ENCODE measurements at places on chromosomes 2 and 18.

DNA sequence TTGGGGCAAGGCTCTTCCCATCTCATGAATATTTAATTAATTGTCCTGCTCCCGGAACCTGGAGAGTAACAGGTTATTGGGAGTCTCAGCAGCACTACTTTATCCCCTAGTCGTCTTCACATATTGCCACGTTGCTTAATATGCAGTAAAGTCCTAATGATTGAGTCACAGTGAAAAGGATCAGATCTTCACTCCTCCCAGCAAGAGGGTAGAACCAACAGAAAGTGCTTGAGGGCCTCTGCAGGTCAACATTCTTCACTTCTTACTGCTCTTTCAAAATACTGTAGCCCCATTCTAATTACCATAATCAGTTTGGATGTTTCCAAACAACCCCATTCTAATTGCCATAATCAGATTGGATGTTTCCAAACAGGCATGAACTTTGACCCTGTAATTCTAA is 801.0 kb downstream of the LRRTM4 start:
- no peak overlapping the region for H3K4me3 ChIP-seq
- no peaks in the 10 kb centered on the region for H3K4me1 ChIP-seq
- H3K27ac ChIP-seq, result no peak overlapping the region
- no peaks in the 10 kb centered on the region for H3K36me3 ChIP-seq

DNA sequence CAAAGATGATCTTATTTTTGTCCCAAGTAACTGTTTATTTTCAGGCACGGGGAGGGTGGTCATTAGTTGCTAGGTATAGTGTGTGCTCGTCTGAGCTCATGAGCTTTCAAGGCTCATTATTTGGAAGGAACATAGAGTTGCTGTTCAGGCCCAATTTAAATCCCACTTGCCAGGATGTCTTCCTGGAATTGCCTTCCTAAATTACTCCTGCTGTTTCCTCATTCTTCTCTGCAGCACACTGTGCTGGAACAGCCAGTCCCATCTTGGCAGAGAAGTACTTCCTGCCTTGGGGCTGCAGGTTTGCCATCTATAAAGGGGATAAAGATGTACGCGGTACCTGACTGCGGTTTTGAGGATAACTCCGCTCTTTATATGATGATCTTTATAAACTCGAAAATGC is 37.3 kb downstream of the GREB1 start:
- no peaks in the 10 kb centered on the region for H3K27me3 ChIP-seq
- no peak for DNase-seq
- H3K36me3 ChIP-seq, result no peaks in the 10 kb centered on the region
- no peak overlapping the region for H3K4me3 ChIP-seq

GRCh38 chr2:51953931-51954330 is 922.0 kb upstream of the NRXN1 start:
- no peak for DNase-seq
- no peaks in the 10 kb centered on the region for H3K36me3 ChIP-seq
- H3K27me3 ChIP-seq, result no peaks in the 10 kb centered on the region
- H3K4me1 ChIP-seq, result no peaks in the 10 kb centered on the region
- no peak overlapping the region for H3K4me3 ChIP-seq
- no peak overlapping the region for H3K27ac ChIP-seq

- H3K27ac ChIP-seq, result no peak overlapping the region
- no peak overlapping the region for H3K4me3 ChIP-seq
- H3K27me3 ChIP-seq, result peaks cover under 1% of the 10 kb centered on the region
- H3K36me3 ChIP-seq, result no peaks in the 10 kb centered on the region
- no peaks in the 10 kb centered on the region for H3K4me1 ChIP-seq
Measured at GRCh38 chr2:109185821-109186570, 57.0 kb downstream of the SH3RF3 start.

All from CD4-positive, alpha-beta memory T cell (primary cell).